ENCODE measurements at places on chromosomes 5 and 9.

DNA sequence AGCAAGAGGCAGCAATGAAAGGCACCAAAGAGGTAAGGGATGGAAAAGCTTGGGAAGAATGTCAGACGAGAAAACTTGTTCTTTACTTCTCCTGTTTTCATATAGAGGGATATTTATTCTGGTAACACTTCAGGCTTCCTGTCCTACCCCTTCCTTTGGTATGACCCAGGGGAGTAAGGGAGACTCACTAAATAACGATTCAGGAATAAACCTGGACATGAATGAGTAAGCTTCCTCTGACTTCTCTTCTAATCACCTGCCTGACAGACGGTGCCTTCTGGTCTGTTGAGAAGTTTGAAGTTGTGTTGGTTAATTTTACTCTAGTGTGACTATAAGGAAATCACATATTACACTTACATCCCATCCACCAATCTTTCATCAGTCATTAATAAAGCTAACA lies 461.2 kb downstream of the CDH12 start:
- no peak for DNase-seq

DNA sequence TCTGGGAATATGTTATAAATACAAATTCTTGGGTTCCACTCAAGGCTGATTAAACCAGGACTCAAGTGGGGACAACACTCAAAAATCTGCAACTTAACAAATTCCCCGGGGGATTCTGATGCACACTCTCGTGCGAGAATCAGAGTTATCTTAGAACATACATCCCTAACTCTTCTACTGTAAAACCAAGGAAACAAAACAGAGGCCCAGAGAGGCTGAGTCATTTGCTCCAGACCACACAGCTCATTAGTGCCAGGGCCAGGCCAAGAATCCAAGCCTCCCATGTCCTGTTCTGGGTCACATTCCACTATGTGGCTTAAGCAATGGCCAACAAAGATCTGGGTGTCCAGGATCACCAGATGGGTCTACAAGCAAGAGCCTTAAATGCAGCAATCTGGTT lies 166.0 kb downstream of the ADAMTS12 start:
- no peak for DNase-seq

DNA sequence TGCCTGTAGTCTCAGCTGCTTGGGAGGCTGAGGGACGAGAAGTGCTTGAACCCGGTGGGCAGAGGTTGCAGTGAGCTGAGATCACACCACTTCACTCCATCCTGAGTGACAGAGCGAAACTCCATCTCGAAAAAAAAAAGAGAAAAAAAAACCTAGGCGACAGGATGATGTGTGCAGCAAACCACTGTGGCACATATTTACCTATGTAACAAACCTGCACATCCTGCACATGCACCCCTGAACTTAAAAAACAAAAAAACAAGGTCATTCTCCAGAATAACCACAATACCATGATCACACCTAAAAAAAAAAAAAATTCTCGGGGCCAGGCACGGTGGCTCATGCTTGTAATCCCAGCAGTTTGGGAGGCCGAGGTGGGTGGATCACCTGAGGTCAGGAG lies 7.5 kb upstream of the DOLPP1 start:
- no peak for DNase-seq

DNA sequence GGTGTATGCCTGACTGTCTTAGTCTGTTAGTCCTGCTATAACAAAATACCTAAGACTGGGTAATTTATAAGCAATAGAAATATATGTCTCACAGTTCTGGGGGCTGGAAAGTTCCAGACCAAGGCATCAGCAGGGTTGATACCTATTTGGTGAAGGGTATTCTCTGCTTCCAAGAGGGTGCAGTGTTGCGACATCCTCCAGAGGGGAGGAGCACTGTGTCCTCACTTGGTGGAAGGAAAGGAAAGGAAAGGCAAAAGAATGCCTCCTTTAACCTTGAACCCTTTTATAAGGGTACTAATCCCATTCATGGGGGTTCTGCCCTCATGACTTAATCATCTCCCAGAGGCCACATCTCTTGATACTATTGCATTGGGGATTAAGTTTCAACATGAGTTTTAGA lies 42.0 kb upstream of the SLC24A2 start:
- no peak for DNase-seq

DNA sequence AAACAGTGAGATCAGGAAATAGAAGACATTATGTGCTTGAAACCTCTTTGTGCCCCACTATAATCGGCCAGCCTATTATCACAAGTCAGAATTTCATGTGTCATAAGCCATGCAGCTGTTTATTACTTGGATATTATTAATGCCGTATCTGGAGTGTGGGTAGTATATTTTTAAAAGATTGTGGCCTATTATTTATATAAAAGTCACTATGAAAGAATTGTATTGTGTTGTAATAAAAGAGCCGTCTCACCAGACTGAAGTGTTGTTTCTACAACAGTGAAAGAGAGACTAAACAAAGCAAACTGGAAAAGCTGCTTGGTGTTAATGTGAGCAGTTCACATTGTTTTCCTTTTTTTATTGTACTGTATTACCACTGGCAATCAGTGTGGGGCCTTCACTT lies 449.1 kb downstream of the PSAT1 start:
- DNase-seq, result no peak

GRCh38 chr5:160744268-160745101 lies 107.5 kb downstream of the ATP10B start:
- DNase-seq, result no peak

GRCh38 chr9:98887918-98888510 lies 55.7 kb upstream of the COL15A1 start:
- no peak for DNase-seq

DNA sequence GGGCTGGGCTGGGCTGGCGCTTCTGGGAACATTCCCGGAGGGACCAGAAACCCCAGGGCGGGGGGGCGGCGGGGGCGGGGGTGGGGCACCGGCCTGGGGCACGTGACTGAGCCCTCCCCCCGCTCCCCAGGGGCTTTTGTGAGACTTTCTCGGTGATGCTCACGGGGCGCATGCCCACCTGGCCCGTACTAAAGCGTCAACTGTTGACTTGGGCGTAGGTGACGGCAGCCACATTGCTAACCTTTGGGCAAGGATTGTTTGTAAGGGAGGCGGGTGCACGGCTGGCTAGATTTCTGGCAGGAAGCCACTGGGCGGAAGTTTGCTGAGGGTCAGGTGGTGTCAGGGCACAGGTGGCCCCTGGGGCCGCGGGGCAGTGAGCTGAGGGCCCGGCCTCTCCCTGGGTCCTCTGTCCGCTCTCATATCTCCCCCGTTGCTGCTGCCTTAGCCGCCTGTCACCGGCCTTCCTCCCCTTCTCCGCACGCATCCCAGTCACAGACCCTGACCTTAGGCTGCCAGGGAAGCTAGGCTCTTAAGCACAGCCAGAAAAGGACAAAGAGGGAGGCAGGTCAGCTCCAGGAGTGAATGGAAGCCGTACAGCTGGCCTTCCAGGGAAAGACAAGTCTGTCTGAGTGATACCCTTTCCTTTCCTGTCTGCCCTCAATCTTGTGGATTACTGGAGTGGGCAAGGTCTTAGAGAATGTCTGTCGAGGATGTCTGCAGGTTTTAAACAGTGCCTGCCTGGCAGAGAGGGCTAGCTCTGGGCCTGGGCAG lies 812 bp downstream of the CACFD1 start:
- DNase-seq, result peak; percentile 15

DNA sequence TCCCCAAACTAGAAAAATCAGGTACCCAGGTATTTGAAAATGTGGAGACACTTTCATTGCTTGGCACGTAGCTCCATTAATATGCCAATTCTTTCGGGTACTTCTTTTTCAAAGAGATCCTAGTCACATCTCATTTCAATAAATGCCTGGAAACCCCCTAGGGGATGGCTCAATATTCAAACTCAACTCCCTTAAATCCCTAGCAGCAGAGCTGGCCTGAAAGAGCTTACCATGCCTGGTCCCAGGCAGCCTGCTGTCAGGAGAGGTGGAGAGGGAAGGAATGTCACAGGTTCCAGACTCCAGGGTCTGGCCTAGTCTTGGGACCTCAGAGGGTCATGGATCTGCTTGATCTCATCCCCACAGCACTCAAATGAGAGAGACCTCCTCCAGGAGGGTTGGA lies 187.1 kb downstream of the SPOCK1 start:
- DNase-seq, result no peak

GRCh38 chr9:131112374-131113154 lies 12.8 kb upstream of the NUP214 start:
- DNase-seq, result no peak

DNA sequence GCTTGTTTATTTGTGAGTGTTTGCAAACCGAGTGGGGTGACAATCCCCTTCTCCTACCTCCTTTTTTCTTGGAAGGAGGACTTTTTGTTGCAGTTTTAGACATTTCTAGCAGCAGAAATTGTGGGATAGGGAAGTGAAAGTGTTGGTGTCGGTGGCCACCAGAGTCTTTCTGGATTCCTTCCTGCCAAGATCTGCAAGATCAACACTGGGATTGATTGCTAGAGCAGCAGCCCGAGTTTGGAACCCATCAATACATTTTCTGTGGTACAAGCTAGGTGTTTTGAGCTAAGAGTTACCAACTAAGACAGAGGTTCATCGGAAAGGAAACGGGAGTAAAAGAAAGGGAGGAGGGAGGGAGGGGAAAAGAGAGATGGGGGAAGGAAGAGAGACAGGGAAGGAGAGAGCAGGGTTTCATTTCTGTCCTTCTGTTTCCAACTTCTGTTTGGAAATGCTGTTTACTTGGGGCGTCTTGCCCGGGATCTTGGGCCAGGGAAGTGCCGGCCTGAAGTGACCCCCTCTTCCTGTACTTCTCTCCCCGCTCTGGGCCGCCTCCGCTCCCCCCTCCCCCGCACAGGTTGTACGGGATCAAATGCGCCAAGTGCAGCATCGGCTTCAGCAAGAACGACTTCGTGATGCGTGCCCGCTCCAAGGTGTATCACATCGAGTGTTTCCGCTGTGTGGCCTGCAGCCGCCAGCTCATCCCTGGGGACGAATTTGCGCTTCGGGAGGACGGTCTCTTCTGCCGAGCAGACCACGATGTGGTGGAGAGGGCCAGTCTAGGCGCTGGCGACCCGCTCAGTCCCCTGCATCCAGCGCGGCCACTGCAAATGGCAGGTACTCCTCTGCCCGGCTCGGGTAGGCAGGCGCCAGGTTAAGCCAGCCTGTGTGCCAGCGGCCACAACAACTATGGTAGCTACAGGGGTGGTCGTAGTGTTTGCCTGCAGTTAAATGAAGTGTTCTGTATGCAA lies 4.0 kb downstream of the ISL1 start:
- DNase-seq, result no peak

- DNase-seq, result no peak
Observed at GRCh38 chr5:81787474-81788242, 36.8 kb upstream of the SSBP2 start.

- no peak for DNase-seq
Observed at GRCh38 chr9:72440378-72440777, 75.4 kb upstream of the ZFAND5 start.

DNA sequence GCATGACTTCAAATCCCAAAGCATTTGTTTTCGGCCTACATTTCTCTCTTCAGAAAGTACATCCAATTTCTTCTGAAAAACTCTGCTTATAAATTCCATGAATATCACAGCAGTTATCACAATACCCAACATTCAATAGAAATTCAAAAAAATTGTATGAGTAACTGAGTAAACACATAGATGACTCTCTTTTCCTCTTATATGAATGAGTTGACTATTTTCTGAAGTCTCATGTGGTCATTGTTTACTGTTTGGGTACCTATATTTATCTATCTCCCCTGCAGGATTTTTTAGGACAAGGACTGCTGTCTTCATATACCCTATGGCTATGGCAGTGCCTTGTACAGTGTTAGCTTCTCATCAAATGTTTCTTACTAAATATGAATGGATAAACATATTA lies 157.1 kb downstream of the HTR1A start:
- DNase-seq, result no peak

DNA sequence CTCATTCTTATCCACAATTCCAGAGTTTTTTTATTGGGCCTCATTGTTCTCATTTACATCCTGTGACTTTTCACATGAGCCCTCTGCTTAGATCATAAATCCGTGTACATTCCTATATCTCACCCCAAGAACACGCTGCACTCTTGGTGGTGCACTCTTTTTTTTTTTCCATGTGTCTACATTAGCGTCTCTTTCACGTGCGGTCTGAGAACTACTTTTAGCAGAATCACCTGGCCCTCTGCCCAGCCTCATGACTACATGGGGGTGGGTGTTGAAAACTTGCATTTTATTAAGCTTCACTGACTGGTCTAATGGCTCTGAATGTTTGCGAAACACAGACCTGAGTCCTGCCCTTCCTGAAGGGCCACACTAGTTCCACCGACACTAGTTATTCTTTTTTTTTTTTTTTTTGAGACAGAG lies 18.6 kb downstream of the C9orf57 start:
- no peak for DNase-seq

- no peak for DNase-seq
Observed at GRCh38 chr5:154962494-154962893, 21.6 kb downstream of the MRPL22 start.

GRCh38 chr5:155807884-155808576 lies 518.9 kb upstream of the SGCD start:
- DNase-seq, result no peak

- DNase-seq, result no peak
Observed at GRCh38 chr9:96509848-96510247, 59.9 kb downstream of the HABP4 start.

- DNase-seq, result no peak
Observed at GRCh38 chr9:127116957-127117356, 5.5 kb downstream of the ANGPTL2 start.

DNA sequence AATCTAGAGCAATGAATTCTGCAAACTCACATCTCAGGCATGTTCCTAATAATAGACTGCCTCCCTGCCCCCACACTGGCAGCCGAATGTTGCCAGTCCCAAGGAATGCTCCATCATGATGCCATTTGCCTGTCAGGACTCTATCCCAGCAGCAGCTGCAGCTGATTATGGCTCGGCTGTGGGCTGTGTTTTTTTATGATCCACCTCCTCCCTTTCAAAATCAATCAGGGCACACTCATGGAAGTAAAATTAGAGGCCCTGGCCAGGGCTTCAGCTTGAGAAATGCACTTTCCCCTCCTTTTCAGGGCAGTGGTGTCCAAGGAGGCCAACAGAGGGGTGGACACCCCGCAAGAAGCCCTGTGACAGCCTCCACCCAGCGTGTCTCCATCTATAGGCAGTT lies 176.7 kb upstream of the S1PR3 start:
- DNase-seq, result no peak

GRCh38 chr9:100466171-100466828 lies 6.6 kb upstream of the TMEFF1 start:
- DNase-seq, result no peak

All from stimulated activated CD8-positive, alpha-beta memory T cell treated with anti-CD3 and anti-CD28 coated beads, Interleukin-12 subunit alpha, Interleukin-12 subunit beta, amount 100 ng/mL, for 1 hour (primary cell).